CD4-positive, alpha-beta T cell (primary cell): ENCODE measurements at places on chromosomes 13 and 19. TPM values are rescaled to one million over a fixed set of nuclear protein-coding genes. Genes with fewer than 3 reads are reported as not detected.

DNA sequence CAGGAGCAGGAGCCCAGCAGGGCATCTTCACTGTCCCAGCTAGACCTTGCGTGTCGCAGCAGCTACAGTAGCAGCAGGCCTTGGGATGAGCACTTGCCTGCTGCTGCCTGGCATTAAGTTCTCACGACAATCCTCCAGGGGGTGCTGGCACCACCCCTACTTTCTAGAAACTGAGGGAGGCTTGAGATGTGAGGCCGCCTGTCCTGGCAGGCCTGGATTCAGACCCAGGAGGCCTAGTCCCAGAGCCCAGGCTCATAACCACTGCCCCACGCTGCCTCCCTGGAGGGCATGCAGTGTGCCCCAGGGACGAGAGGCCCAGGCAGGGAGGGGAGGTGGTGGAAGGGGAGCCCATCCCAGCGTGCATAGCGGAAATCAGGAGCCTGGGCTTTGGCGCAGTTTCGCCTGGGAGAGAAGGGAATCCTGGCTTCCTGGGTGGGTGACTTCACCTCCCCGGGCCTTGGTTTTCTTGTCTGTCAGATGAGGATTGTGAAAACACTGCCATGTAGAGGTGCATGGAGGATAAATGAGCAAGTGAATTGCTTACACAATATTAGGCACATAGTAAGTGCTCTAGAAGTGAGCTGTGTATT lies 26.1 kb downstream of the PPP5C start:
- peaks cover 40% of the 10 kb centered on the region for H3K36me3 ChIP-seq
- H3K27ac ChIP-seq: no peak overlapping the region
- H3K27me3 ChIP-seq: no peaks in the 10 kb centered on the region

DNA sequence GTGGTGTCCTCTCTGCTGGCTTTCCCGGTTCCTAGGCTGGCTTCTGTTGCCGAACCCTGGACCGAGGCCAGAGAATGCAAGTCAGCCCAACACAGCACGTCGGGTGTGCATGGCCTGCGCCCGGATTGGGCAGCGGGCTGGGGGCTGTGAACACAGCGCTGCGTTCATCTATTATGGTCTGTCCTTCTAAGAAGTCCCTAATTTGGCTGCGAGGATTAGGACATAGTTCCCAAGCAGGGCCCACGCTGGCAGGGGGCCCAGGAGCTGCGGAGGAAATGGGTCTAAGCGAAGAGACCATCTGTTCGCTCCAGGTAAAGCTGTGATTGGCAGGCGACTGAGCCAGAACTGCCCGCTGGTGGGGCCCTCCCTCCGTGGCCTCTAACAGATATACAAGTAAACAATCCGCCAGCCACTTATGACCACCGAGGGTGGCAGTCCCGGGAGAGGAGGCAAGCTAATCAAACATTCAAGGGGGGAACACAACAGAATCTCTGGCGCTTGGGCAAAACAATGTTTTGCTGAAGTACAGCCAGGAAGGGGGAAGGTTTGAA lies 6.0 kb downstream of the SYCE2 start:
- no peak overlapping the region for H3K27ac ChIP-seq
- H3K27me3 ChIP-seq: no peaks in the 10 kb centered on the region

The NTF4 gene
- not detected for total RNA-seq

DNA sequence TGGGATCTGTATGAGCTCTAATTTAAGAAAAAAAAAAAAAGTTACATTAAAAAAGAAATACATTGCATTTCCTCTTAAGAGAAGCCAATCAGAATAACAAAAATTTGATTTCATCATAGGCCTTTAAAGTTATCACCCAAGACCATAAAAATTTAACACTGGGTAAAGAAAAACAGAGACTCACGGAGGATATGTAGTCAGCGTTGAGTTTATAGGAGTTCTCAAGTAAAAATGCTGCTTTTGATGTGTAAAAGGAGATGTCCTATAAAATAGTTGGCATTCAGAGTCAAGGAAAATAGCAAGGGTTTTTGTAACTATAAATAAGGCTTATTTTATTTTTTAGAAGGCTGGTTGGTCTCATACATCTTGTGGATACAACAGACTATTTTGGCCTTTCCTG lies 191.1 kb downstream of the EFNB2 start:
- H3K27ac ChIP-seq: no peak overlapping the region
- no peak overlapping the region for H3K4me3 ChIP-seq
- no peaks in the 10 kb centered on the region for H3K36me3 ChIP-seq
- no peak for DNase-seq
- peaks cover 4% of the 10 kb centered on the region for H3K27me3 ChIP-seq

DNA sequence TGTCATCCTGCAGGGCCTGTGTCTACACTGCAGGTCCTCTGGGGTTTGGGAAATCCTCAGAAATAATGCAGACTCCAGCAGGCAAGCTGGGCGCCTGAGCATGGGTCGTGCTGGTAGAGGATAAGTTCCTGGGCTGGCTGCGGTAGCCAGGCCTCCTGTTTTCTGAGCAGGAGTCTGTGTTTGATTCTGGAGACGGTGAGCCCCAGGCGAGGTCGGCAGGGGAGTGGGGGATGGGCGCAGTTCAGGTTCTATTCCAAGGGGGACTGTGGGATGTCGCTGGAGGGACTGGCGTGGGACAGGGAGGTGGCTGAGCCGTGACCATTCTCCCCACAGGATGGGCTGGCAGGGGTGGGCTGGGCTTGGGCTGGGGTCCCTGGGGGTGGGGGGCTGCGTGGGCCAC lies 154.7 kb downstream of the KDM4B start:
- DNase-seq: no peak
- H3K27ac ChIP-seq: no peak overlapping the region
- H3K4me3 ChIP-seq: no peak overlapping the region
- no peaks in the 10 kb centered on the region for H3K27me3 ChIP-seq
- H3K4me1 ChIP-seq: peaks cover 7% of the 10 kb centered on the region

- no peak overlapping the region for H3K4me3 ChIP-seq
- H3K4me1 ChIP-seq: peaks cover 14% of the 10 kb centered on the region
- H3K36me3 ChIP-seq: no peaks in the 10 kb centered on the region
These were observed 6.1 kb downstream of the BEST2 start for GRCh38 chr19:12757544-12758274.

The ZNF610 gene
- 0.52 TPM for total RNA-seq

DNA sequence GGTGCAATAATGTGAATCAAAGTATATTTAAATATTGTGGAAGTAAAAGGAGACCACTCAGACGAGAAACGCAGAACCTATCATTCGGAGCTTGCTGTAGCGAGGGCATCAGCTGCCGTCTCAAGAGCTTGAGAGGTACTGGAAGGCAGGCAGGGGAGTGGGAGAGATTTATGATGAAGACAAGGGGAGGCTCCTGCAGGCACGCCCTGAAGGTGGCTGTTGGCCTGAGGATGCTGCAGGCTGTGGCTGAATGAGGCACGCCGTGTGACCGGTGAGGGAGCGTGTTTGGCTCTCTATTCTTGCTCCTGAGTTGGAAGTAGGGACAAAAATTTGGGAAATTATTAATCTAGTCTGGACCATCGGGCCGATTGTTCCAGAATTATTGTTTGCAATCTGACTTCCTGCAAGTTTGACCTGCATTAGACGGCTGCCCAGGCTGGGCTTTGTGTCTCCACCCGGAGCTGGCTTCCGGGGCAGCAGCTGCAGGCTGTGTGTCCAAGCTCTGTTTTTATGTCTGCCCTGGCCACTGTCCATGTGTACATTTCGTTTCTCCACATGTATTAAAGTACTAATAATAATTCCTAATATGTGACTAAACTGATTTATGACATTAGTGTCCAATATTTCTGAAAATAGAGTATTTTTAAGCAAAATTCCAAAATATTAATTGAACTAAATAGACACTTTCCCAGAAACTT lies 91.1 kb upstream of the ANKRD10 start:
- H3K27ac ChIP-seq: no peak overlapping the region
- H3K4me1 ChIP-seq: no peaks in the 10 kb centered on the region
- no peak for DNase-seq
- no peaks in the 10 kb centered on the region for H3K27me3 ChIP-seq

GRCh38 chr13:19961489-19961888 lies 3.0 kb downstream of the ZMYM2 start:
- no peak overlapping the region for H3K27ac ChIP-seq
- H3K4me3 ChIP-seq: no peak overlapping the region
- H3K36me3 ChIP-seq: peaks cover 17% of the 10 kb centered on the region
- no peak for DNase-seq
- no peaks in the 10 kb centered on the region for H3K27me3 ChIP-seq

The MBD3L1 gene
- total RNA-seq: not detected

The IZUMO4 gene
- 17.9 TPM for total RNA-seq
